ENCODE measurements at places on chromosomes 16 and 17.

DNA sequence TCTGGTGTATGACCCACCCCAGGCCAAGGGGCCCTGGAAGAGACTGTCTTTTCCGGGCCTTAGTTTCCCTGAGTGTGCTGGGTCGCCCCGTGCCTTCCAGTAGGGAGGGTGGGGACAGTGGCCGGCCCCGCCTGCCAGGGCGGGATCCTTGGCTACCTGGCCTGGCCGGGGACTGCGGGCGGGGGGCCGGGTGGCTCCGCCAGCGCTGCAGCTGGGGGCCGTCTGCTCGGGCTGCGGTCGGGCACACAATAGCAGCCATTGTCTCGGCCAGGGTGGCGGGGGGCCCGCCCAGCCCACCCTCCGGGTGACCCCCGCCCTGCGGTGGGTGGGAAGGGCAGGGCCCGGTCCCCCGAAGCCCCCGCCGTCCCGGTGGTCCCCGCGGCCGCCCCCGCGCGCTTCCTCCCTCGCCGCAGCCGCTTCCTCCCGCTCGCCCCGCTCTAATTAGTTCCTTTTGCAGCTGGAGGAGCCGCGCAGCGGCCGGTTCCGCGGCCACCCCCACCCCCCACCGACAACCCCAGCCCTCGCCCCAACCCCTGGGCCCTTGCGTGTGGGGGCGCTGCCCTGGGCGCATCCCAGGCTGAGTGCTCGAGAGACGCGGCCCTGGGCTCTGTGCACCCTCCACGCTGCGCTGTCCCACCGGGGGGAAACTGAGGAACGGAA is 11.6 kb downstream of the GLIS2 start:
- no peak for DNase-seq

GRCh38 chr16:76268824-76269223 is 8.4 kb upstream of the CNTNAP4 start:
- DNase-seq: no peak

DNA sequence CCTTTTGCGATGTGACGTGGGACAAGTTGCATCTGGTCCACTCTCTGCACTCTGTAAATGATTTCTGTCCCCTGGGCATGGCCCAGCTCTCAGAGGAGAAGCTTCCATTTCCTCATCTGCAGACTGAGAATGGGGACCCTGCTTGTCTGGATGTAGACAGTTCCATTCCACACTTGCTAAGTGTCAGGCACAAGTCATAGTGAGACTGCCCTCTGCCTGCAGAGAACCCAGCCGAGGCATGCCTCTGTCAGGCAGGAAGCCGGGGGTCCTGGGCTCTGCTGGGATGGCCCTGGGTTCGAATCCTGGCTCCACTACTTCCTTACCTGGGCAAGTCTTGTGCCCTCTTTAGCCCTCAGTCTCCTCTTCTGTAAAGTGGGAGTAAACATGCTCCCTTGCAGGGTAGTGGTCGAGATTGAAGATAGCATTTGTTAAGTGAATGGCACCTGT is 4.1 kb downstream of the MAP2K3 start:
- DNase-seq: no peak

DNA sequence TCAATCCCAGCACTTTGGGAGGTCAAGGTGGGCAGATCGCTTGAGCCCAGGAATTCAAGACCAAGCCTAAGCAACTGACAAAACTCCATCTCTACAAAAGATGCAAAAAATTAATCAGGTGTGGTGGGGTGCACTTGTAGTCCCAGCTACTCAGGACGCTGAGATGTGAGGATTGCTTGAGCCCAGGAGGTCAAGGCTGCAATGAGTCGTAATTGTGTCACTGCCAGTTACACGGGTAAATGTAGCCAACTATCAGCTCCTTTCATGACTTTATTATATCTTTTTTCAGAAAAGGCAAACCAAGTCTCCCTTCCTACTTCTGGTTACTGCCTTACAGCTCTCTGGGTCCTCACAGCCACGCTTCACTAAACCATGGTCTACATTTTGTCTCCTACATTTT is 4.0 kb downstream of the SDF2 start:
- DNase-seq: no peak

All from NCI-H2029 treated with DMSO at 0.1 percent for 48 hours (cell line).